NCI-H2171 (cell line): ENCODE measurements at places on chromosomes 7 and 10.
A peak's percentile ranks its signal among the peaks of the same experiment; 100 is the strongest.

DNA sequence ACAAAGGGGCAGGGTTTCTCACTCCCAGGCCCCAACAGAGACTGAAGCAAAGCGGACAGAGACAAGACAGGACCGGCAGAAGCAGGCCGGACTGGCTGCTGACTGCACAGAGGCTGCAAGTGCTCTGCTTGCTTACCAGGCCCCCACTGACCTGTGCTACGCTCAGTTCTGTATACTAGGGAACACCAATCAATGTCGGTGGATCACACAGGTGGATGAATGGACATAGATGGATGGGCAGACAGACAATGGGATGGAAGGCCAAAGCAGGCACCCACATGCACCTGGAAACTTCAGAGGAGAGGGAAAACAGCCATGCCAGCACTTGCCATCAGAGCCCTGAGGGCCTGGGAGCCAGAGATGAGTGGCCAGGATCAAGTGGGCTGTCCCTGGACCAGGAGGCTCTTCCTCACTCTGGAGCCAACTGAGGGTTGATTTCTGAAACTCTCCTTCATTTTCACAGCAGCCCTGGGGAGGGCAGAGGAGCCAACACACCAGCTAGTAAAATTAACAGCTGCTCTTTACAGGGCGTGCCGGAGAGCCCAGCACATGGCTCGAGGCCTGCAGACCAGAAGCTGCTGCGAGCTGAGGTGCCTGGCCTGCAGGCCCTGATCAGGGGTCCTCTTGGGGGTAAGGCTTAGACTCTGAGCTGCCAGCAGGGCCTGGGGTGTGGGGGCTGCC is 243.6 kb downstream of the KCNMA1 start:
- DNase-seq, result no peak

GRCh38 chr7:104873401-104873800 is 140.6 kb upstream of the KMT2E start:
- DNase-seq, result no peak

DNA sequence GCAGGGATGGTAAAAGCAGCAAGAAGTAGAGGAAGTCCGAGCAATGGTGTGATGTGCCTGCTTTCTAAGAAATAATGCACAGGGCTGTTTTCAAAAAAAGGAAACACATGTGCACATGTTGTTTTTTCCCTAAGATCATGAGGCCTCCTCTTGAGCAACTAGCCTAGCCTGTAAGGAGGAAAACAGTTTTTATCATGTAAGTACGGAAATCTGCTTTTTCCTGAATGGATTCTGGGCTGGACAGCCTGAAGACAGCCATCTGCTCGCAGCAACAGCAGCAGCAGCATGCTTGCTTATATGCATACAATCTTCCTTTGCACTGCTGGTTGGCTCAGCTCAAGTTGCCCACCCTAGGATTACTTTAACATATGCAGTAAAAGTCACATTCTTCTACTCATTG is 87.1 kb downstream of the HIBADH start:
- DNase-seq, result no peak

GRCh38 chr10:14010101-14010558 is 320.6 kb downstream of the FRMD4A start:
- peak; percentile 35 for DNase-seq

- no peak for DNase-seq
These were observed 143.2 kb downstream of the GRK5 start for GRCh38 chr10:119350502-119351097.

DNA sequence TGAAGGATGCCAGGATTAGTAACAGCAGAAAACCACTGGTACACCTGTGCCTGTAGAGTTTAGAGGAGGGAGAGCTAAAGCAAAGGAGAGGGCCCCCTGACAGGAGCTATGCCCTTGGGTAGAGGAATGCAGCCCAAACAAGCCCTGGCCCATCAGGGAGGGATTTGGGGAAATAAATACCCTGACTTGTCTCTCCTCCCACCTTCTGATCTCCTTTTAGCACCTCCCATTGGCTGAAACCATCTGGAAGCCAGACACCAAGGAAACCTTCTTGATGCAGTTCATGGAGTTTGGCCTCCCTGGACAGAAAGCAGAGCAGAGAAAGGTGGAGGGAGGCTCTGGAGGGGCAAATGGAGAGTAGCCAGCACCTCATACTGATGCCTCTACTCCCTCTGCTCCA is 45.3 kb downstream of the ADRA2A start:
- DNase-seq, result no peak

DNA sequence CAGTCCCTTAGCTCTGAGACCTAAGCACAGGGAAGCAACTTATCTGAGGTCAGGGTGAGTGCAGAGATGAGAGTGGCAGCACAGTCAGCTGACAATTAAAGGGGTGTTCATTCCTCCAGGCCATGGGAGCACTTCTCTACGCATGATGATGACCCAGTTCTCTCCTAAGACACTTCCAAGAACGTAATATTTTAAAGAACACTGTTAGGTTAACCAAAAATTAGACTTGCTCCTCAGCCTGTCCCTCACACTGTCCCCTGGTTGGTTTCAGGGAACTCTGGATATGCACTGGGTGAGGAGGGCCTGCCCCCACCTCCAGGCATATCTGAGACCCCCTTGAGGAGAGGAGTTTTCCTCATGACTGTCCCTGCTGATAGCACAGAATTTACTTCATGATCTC is 767.5 kb downstream of the GRID1 start:
- no peak for DNase-seq

DNA sequence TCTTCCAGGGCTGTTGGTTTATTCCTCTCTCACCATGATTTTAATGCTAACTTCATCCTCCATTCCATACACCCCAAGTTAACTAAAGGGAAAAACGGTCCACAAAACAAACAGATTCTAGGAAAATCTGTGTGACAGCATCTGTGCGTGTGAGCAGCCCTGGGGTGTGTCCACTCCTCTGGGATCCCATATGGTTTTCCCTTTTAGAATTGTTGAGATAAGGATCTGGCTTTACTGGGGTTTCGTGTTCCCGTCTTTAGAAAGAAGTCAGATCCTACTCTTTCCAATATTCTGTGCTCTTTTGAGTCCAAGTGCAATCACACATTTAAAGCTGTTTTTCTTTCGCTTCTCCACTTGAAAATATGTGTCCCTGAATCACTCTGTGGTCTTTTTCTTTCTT is 257.1 kb downstream of the KLF6 start:
- no peak for DNase-seq

- DNase-seq, result no peak
These were observed 18.0 kb downstream of the STX1A start for GRCh38 chr7:73701357-73701995.

DNA sequence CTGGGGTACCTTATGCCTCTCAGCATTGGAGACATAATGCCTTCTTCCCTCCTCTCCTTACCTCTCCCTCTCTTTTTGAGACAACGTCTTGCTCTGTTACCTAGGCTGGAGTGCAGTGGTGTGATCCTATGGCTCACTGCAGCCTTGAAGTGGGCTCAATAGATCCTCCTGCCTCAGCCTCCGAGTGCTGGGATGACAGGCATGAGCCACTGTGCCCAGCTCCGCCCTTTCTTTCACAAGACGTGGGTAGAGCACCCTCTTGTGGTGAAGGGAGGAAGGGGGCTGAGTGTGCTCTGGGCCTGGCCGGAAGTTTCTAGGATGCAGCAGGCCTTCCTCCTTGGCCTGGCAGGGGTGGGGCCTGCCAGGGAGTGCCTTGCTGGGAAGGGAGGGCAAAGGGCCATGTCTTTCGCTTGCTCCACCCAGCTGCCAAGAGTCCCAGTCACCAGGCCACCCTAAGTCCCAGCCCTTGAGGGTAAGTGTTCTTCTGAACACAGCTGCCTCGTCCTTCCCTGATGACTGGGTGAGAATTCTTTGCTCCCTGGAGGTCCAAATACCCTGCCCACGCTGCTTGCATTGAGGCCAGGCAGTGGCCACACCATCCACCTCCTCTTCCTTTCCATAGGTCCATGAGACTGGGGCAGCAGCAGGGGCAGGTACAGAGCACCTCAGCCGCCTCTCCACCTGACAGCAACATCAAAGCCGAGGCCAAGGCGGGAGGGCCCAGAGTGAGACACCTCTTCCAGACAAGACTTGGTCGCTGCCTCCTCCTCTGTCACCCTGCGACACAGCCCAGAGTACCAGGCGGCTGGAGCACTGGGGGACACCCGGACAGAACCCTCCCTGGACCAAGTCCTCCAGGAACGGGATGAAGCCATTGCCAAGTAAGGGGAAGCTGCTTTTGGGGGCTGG is 3.7 kb downstream of the ABHD11 start:
- peak; percentile 75 for DNase-seq

GRCh38 chr7:101877882-101878591 is 60.6 kb downstream of the CUX1 start:
- no peak for DNase-seq

GRCh38 chr10:79403441-79404230 is 41.8 kb downstream of the ZCCHC24 start:
- DNase-seq, result no peak

- no peak for DNase-seq
These were observed 324.1 kb downstream of the PHF14 start for GRCh38 chr7:11297764-11298163.

DNA sequence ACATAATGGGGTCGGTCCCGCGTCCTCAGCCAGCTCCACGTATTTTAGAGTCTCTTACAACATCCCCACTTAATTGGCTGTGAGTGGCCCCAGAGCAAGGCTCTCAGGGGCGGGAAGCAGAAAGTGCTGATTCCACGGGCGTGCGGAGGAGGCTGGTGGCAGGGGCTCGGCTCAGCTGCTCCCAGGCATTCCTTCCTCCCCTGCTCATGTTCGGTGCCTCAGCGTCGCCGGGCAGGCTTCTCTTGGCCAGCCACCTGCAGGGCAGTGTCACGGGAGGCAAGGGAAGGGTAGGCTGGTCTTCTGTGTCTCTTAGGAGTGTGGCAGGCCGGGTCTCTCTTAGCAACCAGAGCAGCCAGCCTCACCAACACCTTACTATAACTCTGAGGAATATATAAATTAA is 33.8 kb downstream of the IL15RA start:
- DNase-seq, result no peak

- no peak for DNase-seq
These were observed 55.3 kb downstream of the C7orf25 start for GRCh38 chr7:42856605-42856987.
